ENCODE measurements at places on chromosomes 2 and 18.

GRCh38 chr2:201450954-201451291 lies 335 bp downstream of the TRAK2 start:
- DNase-seq: no peak
- no peaks in the 10 kb centered on the region for H3K4me1 ChIP-seq
- peak overlapping the region; percentile 93 for H3K4me3 ChIP-seq
- H3K36me3 ChIP-seq: no peaks in the 10 kb centered on the region
- H3K27ac ChIP-seq: no peak overlapping the region

DNA sequence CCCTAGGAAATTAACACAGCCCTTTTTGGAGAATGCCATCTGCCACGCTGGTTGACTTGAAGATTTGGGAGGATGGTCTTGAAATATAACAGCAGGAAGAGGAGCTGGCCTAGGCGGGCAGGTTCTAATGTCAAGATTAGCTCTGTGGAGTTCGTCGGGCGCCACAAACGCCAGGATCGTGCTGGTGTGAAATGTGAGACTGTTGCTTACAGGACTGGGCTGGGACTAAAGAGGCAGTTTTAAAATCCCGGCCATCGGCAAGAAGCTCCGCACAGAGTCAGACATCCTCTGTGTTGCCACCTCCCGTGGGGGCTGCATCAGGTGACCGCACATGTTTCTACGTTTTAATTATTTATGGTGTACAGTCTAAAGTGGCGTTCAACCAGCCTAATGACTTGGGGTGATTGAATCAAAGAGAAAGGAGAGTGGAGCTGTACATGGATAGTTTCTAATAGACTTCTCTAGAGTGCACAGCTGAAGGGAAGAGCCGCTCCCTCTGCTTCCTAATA lies 99.4 kb upstream of the BCL11A start:
- 0 out of 2 replicates have a peak, but pooled peaks cover 3% of the 10 kb centered on the region for H3K4me1 ChIP-seq
- DNase-seq: no peak
- no peak overlapping the region for H3K4me3 ChIP-seq
- H3K27ac ChIP-seq: no peak overlapping the region
- H3K27me3 ChIP-seq: no peaks in the 10 kb centered on the region

- no peaks in the 10 kb centered on the region for H3K27me3 ChIP-seq
- no peaks in the 10 kb centered on the region for H3K36me3 ChIP-seq
- no peak overlapping the region for H3K4me3 ChIP-seq
- DNase-seq: no peak
- H3K27ac ChIP-seq: no peak overlapping the region
- no peaks in the 10 kb centered on the region for H3K4me1 ChIP-seq
Observed at GRCh38 chr18:66560094-66560493, 43.8 kb downstream of the CDH19 start.

DNA sequence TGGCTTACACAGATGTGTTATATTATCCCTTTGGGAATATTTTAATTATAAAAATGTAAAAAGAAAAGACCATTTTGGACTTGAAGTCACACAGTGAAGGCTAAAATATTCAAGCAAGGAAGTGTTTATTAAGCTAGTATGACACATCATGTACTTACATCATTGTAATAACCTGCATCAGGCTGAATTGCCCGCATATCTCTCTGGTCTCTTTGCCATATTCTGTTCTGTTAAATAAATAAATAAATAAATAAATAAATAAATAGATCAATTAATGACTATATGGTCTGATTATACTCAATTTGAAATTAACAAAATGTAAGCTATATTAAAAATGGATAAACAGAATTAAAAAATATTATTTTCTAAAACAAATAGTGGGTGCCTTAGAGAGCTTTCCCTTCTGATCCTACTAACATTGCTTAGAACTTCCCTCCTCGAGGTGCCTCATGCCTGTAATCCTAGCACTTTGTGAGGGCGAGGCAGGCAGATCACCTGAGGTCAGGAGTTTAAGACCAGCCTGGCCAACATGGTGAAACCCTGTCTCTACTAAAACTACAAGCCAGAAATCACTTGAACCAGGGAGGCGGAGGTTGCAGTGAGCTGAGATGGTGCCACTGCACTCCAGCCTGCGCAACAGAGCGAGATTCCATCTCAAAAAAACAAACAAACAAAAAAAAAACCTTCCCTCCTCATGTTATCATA lies 42.0 kb downstream of the WDR33 start:
- H3K36me3 ChIP-seq: peaks cover 11% of the 10 kb centered on the region
- H3K4me3 ChIP-seq: no peak overlapping the region
- no peak for DNase-seq
- no peak overlapping the region for H3K27ac ChIP-seq
- H3K4me1 ChIP-seq: no peaks in the 10 kb centered on the region

GRCh38 chr2:82790206-82791021 lies 1668.7 kb downstream of the SUCLG1 start:
- DNase-seq: no peak
- H3K27ac ChIP-seq: no peak overlapping the region
- no peaks in the 10 kb centered on the region for H3K4me1 ChIP-seq
- H3K27me3 ChIP-seq: no peaks in the 10 kb centered on the region
- no peak overlapping the region for H3K4me3 ChIP-seq

DNA sequence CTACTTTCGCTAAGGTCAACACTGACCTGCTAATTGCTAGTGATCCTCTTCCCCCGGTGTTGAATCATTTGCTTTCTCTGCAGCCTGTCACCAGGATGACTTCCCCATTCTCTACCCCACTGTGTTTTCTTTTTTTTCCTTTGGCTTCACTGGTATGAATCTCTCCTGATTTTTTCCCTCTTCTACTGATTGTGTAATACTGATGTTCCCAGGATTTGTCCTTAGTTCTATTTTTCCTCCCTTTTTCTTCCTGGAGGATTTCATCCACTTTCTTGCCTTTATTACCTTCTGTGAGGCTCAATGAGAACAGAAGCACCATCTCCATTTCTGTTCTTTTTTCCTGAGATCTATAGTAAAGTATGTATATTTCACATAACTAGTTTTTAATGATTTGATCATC lies 14.1 kb upstream of the MSH2 start:
- no peak overlapping the region for H3K4me3 ChIP-seq
- no peaks in the 10 kb centered on the region for H3K27me3 ChIP-seq
- H3K27ac ChIP-seq: no peak overlapping the region
- DNase-seq: no peak

- H3K27me3 ChIP-seq: no peaks in the 10 kb centered on the region
- H3K4me1 ChIP-seq: peaks cover 4% of the 10 kb centered on the region
Observed at GRCh38 chr2:39530411-39530866, 93.4 kb upstream of the MAP4K3 start.

- no peaks in the 10 kb centered on the region for H3K27me3 ChIP-seq
- H3K27ac ChIP-seq: no peak overlapping the region
- H3K4me3 ChIP-seq: no peak overlapping the region
- no peaks in the 10 kb centered on the region for H3K36me3 ChIP-seq
Observed at GRCh38 chr18:23122334-23123229, 12.7 kb upstream of the CABLES1 start.

DNA sequence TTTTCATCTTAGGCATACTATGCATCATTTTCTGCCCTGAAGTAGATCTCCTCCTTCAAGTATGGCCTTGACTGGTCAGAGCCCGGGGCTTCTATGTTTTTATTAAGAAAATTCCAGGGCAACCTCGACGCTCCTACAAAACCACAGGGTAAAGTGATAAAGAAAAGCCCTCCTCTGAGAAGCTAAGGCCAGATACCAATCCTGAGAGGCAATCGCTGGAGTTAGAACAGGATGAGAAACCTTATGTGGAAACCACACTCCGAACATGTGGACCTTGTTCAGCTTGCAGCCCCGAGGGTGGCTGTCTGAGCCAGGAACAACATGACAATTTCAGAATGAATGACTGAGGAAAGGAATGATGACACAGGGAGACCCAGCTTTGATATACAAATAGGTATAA lies 35.6 kb downstream of the RMC1 start:
- H3K4me3 ChIP-seq: no peak overlapping the region
- no peaks in the 10 kb centered on the region for H3K4me1 ChIP-seq
- peaks cover 25% of the 10 kb centered on the region for H3K36me3 ChIP-seq
- no peak for DNase-seq
- H3K27ac ChIP-seq: no peak overlapping the region
- no peaks in the 10 kb centered on the region for H3K27me3 ChIP-seq

DNA sequence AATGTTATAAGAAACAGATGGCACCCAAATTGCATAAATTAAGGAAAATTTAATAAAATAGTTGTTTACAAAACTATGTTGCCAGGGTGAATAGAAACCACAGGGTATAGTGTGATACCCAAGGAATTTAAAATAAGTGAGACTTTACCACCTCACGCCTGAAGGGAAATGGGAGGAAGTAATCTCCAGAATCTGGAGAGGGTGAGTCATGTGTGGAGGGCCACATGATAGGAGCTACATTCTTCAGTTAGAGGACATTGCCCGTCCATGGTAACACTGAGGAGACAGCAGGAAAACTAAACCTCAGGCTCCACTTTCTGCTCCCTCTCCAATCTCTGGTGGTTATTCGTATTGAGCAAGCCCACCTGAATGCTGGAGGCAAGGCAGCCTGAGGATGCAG lies 97.2 kb upstream of the NXPH2 start:
- H3K36me3 ChIP-seq: no peaks in the 10 kb centered on the region
- no peak overlapping the region for H3K27ac ChIP-seq
- no peak overlapping the region for H3K4me3 ChIP-seq
- H3K27me3 ChIP-seq: no peaks in the 10 kb centered on the region
- DNase-seq: no peak
- H3K4me1 ChIP-seq: no peaks in the 10 kb centered on the region

DNA sequence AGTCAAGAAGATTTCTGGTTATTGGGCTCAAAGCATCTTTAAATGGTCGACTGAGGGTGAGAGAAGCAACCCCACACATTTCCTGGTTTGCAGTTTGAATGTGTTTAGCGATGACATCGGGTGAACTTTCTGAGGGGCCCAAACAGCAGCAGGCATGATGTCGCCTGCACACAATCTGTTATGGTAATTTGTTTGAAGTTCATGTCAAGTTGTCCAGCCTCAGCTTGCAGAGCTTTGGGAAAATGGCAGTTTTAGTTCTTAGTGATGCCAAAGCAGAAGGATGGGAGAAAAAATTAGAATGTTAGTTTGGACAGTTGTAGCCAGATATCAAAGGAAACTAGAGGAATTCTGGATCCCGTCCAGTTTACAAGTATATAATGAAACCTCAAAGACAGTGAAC lies 284.6 kb downstream of the MBD5 start:
- DNase-seq: no peak
- H3K36me3 ChIP-seq: peaks cover 6% of the 10 kb centered on the region
- no peak overlapping the region for H3K27ac ChIP-seq

DNA sequence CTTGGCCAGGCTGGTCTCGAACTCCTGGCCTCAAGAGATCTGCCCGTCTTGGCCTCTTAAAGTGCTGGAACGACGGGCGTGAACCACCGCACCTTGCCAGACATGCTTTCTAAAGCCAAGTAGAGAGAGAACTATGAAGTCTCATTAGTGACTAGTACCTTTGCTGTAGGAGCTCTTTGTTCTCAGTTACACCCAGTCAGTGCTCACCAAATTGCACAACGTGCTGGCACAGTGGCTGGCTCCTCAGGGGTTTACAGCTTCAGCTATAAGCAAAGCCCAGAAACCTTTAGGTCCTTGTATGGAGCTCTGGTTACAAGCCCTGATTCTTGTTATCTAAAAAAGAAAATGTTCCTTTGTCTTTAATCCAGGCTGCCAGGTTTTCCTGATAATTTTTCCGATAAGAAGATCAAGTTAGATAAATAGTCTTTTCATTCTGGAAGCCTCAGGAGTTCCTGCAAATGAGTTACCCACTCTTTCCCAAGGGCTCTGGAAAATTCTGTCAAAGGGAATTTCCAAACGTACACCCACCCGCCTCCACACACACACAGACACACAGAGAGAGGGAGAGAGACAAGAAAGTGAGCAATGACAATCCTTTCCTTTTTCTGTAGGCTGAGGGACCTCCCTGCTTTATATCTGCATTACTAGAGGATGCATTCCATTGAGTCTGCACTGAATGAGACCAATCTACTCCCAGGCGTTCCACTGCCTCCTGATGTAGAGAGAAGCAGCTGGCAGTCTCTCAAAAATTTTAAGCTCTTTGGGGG lies 100.2 kb upstream of the CSRNP3 start:
- no peaks in the 10 kb centered on the region for H3K36me3 ChIP-seq
- no peak overlapping the region for H3K4me3 ChIP-seq
- peaks cover 3% of the 10 kb centered on the region for H3K4me1 ChIP-seq

- H3K36me3 ChIP-seq: no peaks in the 10 kb centered on the region
- peak; percentile 55 for DNase-seq
- H3K4me3 ChIP-seq: peak overlapping the region; percentile 74
- no peak overlapping the region for H3K27ac ChIP-seq
- H3K27me3 ChIP-seq: peaks cover 6% of the 10 kb centered on the region
Observed at GRCh38 chr2:227164763-227165291, 403 bp downstream of the COL4A3 start.
